ENCODE measurements at places on chromosomes 2 and 18. TPM values are rescaled to one million over a fixed set of nuclear protein-coding genes. Genes with fewer than 3 reads are reported as not detected.

DNA sequence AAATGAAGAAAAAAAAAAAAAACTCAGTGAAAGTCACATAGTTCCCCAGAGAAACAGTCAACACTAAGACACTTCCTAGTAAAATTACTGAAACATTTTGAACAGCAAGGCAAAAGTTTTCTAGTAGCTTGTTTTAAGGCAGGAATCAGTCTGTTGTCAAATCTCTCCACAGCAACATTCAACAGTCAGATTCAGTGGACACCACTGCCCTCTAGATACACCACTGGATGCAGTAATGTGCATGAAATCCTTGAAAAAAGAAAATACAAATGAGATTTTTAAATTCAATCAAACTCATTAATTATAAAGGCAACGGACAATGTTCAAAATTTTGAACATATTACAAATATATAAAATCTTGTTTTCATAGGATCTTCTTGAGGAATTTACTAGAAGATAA lies 46.4 kb downstream of the GRB14 start:
- no peak for DNase-seq

GRCh38 chr18:46320928-46321711 lies 216.9 kb downstream of the HAUS1 start:
- DNase-seq: no peak

GRCh38 chr2:235600926-235601325 lies 107.1 kb downstream of the AGAP1 start:
- no peak for DNase-seq

DNA sequence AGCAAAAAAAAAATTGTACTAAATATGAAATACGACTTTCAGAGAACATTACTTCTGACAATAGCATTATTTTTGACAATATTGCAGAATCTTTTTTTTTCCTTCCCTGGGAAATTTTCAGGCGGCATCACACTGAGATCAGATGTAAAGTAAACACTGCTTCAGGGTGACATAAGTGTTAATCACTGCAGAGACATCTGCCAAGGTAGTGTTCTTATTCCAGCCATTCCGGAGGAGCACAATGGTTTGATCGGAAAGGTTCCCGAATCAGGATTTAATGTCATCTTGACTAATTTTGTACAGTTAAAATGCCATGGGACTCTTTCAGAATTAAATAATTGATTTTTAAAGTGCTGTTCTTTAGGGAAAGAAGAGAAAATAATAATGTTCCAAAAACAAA lies 56.7 kb upstream of the ZNF236 start:
- DNase-seq: no peak

- DNase-seq: no peak
These were observed 84.7 kb upstream of the PELI1 start for GRCh38 chr2:64228918-64229317.

- no peak for DNase-seq
These were observed 146.4 kb downstream of the RIF1 start for GRCh38 chr2:151556121-151556520.

DNA sequence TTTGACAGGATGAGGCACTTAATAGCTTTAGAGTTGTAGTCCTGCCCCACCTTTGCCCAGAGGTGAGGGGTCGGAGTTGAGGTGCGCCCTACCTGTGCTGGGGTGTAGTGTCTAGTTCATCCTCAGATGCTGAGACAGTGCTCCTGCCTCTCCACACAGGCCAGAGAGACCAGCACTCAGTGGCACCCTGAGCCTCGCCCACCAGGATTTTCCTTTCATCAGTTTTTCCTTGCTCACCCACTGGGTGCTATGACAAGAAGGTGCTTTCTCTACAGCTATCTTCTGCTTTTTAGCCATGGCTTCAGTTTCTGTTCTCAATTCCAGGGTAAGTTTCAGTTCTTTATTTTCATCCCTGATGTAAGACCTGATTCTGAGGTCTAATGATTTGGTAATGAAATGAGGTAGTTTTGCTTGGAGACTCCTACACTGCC lies 16.8 kb upstream of the TMEM131 start:
- DNase-seq: peak; percentile 74

Gene SPATS2L
- 9.0 TPM for total RNA-seq

Gene OLA1
- total RNA-seq: 128 TPM

Gene LDLRAD4
- 37.3 TPM for total RNA-seq

Gene ROCK2
- total RNA-seq: 13.9 TPM

Gene PLEKHM3
- total RNA-seq: 4.5 TPM

Measured in activated CD8-positive, alpha-beta T cell treated with anti-CD3 and anti-CD28 coated beads for 36 hours (primary cell).